Stimulated activated CD4-positive, alpha-beta T cell treated with anti-CD3 and anti-CD28 coated beads, Interleukin-12 subunit alpha, Interleukin-12 subunit beta, amount 100 ng/mL, for 4 hours (primary cell): ENCODE measurements at places on chromosomes 4 and X.

DNA sequence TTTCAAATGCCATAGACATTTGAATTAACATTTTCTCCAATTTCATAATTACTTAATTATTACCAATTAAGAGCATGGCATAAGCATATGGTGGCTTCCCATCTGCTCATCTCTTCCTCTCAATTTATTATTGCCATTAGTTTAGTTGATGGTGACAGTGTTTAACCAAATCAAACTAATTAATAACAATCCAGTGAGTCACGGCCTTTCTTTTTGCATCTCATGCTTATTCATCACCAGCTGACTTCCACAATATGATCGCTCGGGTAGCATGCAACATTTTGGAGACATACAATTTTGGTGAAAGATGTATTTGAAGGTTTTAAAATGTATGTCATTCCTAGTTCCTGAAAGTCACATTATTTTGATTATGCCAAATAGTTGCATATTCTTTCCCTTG lies 172.8 kb upstream of the TACR3 start:
- no peak for DNase-seq

DNA sequence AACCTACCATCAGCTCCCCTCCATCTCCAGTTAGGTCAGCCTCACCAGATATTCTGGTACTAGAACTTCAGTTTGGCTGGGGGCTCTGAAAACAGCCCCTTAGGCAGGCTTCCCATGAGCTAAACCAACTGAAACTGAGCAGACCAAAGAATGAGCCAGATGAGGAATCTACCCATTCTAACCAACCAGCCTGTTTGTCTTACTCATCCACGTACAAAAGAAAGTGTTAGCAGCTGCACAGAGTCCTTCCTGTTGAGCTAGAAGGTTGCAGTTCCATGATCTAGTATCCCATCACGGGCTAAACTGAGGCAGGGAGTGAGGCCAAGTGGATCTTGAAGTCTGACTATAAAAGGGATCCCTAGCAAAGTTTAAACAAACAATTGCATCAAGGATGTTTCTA lies 17.5 kb downstream of the MAGEA9B start:
- DNase-seq, result no peak

GRCh38 chr4:86928400-86929255 lies 6.2 kb upstream of the AFF1 start:
- DNase-seq, result no peak

DNA sequence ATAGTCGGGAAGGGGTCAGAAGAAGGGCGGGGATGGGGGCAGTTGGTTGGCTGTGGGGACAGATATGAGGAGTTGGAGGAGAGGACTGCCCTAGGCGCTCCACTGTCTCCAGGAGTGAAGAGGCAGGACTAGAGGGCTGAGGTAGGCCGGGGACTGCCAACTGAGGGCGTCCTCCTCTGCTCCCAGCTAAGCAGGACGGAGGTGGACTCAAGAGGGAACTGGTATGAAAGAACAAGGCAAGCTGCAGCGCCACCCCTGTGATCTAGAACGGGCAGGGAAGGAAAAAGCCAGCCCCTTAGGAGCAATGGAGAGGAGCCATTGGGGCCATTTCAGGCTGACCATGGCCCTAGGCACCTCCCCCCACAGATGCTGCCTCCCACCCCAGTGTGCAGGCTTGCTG lies 14.0 kb downstream of the BEND2 start:
- DNase-seq, result no peak

DNA sequence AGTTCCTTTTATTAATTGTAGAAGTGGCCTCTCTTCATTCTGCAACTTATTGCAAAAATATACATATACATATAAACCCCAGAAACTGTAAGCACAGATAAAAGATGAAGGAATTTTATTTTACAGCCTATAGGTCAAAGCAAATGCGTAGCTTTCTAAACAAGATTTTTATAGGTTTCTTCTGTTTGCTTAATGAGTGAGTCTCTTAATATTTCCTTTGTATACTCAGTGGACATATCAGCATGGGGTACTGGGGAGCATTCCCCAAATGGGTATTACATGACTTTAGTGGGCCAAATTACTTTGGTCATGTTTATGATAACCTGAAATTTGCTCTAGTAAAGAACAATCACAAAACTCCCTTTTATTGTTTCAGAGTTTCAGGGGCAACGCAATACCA lies 1698.6 kb upstream of the IGFBP7 start:
- DNase-seq, result no peak

GRCh38 chr4:152858934-152859333 lies 77.2 kb upstream of the FHDC1 start:
- no peak for DNase-seq

- no peak for DNase-seq
Measured at GRCh38 chr4:188434643-188435042, 295.4 kb downstream of the TRIML1 start.

- peak; percentile 23 for DNase-seq
Measured at GRCh38 chr4:176277162-176277904, 8.3 kb upstream of the ASB5 start.

DNA sequence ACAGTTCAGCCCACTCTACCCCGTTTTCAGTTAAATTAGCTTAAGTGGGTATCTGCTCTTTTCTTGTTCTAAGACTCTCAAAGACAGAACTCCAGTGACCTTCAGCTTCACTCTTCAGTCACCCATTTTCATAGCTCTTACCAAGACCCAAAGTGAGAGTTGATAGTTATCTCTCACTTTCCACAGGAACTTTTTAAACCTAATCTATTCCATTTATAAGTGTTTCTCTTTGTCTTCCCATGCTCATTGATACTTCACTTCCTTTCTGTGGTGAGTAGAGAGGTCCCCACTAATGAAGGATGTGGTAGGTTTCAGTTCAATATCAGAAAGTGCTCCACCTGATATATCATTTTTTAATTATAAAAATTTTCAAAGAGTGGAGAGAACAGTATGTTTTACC lies 33.4 kb downstream of the COX18 start:
- no peak for DNase-seq

GRCh38 chrX:97189668-97190067 lies 306.0 kb downstream of the RPA4 start:
- DNase-seq, result no peak

DNA sequence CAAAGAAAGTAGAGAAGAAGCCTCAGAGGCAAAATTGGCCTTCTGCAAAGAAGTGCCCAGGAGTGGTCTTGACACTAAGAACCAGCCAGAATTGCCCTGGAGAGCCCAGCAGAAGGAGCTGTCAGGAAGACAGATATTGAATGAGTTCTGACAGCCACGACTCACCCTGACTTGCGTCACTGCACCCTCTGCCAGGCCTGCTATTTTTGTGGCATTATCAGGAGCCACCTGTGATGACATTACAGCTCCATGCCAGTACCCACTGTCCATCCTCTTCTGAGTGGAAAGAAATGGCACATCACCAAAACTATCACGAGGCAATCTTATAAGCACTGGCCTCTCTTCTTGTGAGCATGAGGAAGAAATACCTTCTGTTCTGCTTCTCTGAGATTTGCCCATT lies 67.7 kb downstream of the SMIM20 start:
- no peak for DNase-seq

DNA sequence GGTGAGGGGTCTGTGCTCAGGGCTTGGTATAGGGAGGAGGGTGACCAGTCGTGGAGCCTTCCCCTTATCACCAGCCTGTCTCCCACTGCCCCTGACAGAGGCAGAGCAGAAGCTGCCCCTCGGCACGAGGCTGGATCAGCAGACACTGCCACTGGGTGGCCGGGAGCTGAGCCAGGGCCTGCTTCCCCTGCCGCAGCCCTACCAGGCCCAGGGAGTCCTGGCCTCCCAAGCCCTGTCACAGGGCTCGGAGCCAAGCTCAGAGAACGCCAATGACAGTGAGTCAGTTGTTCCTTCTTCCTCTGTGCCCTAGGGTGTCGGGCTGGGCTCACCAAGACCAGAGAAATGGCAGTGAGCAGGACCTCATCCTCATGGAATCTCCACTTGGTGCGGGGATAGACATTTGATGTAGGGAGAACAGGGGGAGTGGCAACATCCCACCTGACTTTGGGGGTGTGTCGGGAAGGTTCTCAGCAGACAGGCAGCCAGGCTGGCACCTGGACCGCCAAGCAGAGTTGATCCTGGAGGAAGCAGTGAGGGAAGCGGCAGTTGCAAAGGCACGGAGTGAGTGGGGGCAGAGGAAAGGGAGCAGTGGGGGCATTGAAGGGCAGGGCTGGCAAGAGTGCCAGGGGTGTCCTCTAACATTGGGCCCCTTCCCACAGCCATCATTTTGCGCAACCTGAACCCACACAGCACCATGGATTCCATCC lies 14.3 kb upstream of the UBA1 start:
- no peak for DNase-seq

GRCh38 chrX:153920546-153920945 lies 5.5 kb downstream of the ARHGAP4 start:
- no peak for DNase-seq

- DNase-seq, result no peak
Measured at GRCh38 chr4:145446184-145446583, 35.5 kb upstream of the SMAD1 start.

DNA sequence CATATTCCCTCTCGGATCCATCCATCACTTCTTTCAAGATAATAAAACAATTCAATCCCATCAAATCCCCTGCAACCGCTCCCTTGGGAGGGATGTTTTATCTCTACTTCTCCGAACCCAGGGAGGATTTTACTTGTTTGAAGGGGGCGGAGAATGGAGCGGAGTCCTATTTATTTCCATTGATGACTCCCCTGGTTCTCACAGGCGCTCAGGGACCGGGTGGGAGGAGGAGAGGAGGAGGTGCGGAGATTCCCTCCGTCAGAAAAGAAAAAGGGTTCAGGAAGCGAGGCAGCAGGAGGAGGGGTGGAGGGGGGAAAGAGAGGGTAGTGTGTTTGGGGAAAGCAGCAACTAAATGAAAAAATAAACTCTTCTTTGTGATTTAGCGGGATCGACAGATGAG lies 2.1 kb downstream of the NDNF start:
- DNase-seq, result no peak

DNA sequence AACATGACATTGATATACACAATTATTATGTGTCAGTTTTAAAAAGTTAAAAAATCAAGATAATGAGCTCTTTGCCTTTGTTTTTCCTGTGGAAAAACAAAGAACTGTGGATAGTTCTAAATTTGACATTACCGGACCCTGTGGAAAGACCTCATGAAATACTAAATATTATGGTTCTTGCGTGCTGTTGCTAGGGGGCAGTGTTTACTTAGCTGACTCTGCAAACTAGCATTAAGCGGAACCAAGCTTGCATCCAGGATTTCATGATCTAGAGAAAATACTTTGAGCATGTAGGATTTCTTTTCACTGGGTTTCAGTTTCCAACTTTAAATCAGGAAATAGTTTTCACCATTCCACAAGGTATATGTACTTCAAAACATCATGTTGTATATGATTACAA lies 33.6 kb downstream of the CLCN4 start:
- no peak for DNase-seq

DNA sequence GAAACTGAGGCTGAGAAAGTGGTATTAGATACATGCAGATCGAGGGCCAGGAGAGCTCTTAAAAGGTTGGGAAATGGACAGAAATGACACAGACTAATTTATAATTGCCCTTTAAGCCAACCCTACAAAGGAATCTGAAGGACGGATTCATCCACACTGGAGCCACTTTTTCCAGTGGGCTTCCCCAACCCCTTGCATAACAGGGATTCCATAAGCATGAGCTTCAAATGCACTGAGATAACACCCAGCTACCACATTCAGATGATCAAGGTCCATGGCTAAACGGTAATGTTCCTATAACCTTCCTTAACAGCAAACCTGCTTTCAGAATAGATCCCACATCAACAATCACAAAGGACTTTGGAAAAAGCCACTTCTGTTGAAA lies 34.2 kb downstream of the PLAC1 start:
- DNase-seq, result no peak

DNA sequence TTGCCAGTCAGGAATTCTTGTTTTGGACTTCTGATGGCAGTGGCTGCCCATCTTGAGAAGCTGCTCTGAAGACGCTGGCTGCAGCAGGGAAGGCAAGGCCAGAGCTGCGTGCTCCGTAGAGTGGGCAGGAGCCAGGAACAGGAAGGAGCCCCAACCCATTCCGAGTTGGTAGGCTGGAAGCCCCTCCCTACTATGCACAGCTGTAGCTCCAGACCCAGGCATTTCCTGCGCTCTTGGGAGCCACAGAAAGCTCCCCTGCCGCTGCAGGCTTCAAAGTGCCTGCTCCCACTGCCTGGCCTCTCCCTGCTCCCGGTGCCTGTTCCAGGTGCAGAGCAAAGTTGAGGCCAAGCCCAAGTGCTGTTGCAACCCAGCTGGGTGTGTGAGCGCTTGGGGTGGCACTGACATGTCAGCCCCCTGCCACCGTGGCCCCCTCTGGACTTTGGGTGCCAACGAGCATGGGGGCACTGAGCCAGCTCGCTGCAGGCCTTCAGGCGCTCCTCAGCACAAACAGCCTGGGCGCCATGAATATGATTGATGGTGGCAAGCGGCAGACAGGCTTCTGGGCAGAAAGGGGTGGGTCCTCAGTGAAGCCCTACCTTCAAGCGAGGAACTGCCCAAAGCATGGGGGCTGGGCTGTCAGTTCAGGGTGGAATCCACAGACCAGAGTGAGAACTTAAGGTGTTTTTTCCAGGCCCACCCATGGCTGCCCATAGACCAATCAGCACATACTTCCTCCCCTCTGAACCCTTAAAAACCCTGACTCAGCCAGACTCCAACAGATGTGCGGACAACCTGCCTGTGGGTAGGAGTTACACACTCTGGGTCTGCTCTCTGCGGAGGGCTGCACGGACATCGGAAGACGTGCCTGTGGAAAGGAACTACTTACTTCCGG lies 677.2 kb upstream of the INTU start:
- DNase-seq, result no peak

- no peak for DNase-seq
Measured at GRCh38 chr4:78024085-78024484, 33.0 kb upstream of the FRAS1 start.

DNA sequence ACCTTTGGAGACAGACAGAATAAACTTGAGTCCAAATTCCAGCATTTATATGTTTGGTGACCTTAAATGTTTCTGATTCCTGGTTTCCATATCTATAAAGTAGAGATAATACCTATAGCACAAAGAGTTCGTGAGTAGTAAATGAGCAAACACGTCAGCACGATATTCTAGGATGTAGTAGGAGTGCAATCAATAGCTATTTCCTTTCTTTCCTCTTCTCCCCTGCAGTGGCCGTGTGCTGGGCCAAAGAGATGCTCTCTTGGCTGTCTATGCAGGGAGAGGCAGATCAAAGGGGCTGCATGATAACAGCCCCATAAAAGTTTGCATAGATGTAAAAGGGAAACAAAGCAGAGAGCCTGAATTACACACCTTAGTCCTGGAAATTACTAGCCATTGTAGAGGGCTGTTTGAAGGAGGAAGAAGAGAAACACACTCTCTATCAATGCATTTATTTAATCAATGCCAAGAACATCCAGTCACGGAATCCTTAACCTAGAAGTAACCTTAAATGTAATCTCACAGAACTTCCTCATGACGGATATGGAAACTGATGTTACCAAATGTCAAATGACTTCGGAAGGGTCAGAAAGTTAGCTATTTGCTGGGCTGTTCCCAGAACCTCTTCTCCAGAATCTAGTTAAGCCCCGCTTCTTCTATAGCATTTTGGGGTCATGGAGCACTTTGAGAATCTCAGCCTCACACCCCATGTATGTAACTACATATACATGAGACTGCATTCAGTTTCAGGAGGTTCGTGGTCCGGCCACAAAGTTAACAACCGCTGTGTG lies 35.5 kb upstream of the PLAC8 start:
- no peak for DNase-seq
